ENCODE measurements at places on chromosomes 5 and 9. TPM values are rescaled to one million over a fixed set of nuclear protein-coding genes. Genes with fewer than 3 reads are reported as not detected.

DNA sequence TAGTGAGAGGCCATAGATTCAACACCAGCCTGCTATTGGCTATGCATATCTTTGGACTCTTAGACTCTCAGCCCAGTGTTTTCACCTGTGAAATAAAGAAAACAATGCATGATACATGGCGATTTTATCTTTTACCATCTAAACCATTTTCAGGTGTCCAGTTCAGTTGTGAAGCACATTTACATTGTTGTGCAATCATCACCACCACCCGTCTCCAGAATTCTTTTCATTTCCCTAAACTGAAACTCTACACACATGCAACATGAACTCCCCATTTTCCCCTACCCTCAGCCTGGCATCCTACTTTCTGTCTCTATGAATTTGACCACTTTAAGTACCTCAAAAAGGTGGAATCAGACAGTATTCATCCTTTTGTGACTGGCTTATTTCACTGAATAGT, 420.6 kb downstream of the MED10 start:
- DNase-seq: no peak

PPP3R2 gene
- polyA plus RNA-seq: 0.10 TPM

GRCh38 chr5:160506006-160507004, 84.7 kb downstream of the PTTG1 start:
- DNase-seq: peak; percentile 24

- DNase-seq: no peak
These were observed 43.6 kb upstream of the SARDH start for GRCh38 chr9:133781828-133782135.

DNA sequence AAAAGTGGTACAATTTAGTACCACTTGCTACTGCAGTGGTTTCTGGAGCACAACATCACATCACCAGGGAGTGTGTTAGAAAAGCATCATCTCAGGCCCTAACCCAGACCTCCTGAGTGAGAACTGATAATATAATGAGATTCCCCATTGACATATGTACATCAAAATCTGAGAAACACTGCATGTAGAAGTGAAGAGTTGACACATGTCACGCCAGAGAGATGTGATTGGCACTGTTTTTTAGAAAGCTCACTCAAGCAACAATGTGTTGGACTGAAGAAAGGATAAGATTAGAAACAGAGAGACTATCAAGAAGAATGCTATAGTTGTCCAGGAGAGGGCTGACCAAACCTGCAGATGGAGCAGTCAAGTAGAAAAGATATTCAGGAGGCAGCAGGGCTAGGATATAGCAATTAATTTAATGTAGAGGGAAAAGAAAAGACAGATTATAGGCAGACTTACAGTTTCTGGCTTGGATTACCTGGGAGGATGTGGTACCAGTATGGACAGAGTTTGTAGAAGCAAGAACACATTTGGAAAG, 324.4 kb upstream of the ADAMTSL1 start:
- no peak for DNase-seq

DNA sequence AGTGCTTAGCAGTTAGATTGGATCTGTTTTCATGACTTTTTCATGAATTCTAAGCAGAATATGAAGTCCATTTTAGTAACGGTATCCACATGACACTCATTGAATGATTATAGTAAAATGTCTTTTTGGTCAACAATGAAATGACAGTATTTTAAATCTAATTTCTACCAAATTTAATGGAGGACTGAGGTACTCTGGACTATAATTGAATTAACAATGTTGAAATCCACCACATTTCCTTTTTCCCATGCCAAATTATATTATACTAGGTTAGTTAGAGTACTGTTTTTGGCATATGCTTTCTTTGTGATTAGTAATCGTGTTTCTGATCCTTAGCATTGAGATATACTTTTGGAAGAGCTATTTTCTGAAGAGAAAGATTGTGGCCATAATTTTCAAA, 40.6 kb downstream of the CDC42SE2 start:
- DNase-seq: no peak

DNA sequence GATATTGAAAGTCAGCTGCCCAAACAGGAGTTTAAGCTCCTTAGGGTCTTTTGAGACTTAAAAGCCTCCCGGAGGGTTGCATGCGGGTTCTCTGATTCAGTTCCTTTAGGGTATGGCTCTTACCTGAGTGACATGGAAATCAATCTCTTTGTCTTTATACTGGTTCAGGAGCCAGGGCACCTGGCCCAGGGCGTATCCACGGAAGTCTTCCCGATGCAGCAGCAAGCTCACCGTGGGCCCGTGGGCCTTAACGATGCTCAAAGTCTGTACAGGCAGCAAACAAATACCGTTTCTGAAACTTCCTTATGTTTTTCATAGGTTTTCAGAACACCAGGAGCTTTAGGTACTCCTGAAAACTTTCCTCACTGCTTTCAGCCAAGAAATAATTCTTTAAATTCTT, 13.2 kb downstream of the MROH2B start:
- DNase-seq: no peak

TSLP gene
- polyA plus RNA-seq: 0.17 TPM

TMEM232 gene
- polyA plus RNA-seq: 6.3 TPM

DNA sequence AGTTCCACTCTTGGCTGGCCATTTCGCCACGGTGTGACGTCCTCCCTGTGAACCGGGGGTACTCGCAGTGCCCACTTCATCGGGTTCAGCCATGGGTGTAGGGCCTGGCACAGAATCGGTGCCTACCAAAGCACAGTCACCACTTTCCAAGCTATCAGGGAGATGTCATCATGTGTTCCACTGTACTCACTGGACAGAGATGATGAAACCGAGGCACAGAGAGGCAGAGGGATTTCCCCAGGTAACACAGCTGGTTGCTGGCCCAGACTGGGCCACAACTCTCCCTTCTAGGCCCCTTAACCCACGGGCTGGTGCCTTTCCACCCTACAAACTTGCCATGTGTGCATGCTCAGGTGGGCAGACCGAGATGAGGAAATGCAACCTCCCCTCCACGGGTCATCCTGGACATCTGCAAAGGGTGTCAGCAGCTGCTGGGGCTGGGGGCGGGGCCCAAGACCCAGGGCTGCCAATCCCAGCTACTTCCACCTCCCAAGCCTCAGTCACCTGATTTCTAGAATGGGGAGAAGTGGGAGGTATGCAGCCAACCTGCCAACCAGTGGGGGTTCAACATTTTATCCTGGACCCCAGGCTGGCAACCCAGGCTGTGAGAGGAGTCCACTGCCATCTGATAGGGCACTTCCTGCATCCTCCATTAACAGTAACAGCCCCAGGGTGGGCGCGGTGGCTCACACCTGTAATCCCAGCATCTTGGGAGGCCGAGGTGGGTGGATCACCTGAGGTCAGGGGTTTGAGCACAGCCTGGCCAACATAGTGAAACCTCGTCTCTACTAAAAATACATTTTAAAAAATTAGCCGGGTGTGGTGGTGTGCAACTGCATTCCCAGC, 893 bp upstream of the SH2D3C start:
- DNase-seq: no peak

COL15A1 gene
- 29.6 TPM for polyA plus RNA-seq

DNA sequence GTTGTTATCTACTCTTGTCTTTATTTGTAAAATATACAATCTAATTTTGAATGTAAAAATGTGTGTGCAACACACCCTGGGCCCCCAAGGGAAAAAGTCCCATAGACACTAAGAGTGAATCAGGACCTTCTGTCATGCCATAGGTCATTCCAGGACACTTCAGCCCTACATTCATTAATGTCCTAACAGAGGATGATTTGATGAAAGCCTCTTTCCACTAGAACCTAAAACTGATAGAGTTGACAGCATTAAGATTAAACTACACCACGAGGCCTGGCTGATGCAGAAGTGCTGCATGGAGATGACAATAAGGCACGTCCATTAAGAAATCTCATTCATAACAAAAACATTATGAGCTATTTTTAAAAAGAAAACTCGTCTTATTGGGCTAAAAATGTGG, 46.2 kb downstream of the FRMD3 start:
- no peak for DNase-seq

DNA sequence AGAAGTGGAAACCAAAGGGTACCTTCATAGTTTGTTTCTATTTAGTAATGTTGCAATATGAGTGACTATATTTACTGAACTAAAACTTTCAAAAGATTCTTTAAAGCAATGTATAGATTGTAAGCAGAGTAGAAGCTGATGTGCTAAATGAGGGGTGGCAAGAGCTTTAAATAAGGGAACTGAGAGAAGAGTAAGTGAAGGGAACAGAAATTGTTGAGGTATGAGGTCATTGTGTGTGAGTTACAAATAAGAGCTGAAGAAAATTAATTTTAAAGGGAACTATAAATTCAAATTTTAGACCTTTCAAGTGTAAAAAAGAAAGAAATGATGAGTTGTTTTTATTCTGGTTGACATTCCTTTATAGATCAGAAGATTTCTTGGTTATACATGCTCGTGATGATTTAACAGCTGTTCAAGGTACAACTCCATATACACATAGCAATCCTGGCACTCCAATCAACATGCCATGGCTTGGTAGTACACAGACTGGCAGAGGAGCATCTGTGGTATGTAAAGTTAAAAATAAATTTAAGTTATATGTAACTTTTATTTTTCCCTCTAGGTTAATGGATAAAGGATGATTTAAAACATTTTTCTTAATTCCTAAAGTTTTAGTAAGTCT, 135.1 kb upstream of the TNFAIP8 start:
- DNase-seq: no peak
